CD8-positive, alpha-beta memory T cell (primary cell): ENCODE measurements at places on chromosomes 13 and 19.

- no peak for DNase-seq
Observed at GRCh38 chr13:62598708-62599107, 1183.1 kb upstream of the PCDH20 start.

- no peak for DNase-seq
Observed at GRCh38 chr13:44352671-44353070, 21.0 kb upstream of the SERP2 start.

- DNase-seq: no peak
Observed at GRCh38 chr13:103948426-103948825, 882.2 kb upstream of the SLC10A2 start.

GRCh38 chr19:45995715-45996385 lies 583 bp downstream of the CCDC61 start:
- DNase-seq: no peak

DNA sequence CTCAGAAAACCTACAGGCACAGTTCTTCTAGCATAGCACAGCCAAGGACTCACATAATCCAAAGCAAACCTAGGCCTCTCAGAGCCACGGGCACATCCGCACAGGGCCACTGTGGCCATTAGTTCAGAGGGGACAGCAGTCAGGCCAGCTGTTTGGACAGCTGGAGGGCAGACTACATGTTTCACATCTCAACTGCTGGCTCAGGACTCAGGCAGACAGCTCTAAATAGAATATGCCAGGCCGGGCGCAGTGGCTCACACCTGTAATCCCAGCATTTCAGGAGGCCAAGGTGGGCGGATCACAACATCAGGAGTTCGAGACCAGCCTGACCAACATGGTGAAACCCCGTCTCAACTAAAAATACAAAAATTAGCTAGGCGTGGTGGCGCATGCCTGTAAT lies 26.8 kb downstream of the SAFB2 start:
- no peak for DNase-seq

- no peak for DNase-seq
Observed at GRCh38 chr19:42563352-42564210, 31.1 kb downstream of the CEACAM8 start.

GRCh38 chr13:32191452-32191998 lies 123.6 kb downstream of the ZAR1L start:
- DNase-seq: no peak

DNA sequence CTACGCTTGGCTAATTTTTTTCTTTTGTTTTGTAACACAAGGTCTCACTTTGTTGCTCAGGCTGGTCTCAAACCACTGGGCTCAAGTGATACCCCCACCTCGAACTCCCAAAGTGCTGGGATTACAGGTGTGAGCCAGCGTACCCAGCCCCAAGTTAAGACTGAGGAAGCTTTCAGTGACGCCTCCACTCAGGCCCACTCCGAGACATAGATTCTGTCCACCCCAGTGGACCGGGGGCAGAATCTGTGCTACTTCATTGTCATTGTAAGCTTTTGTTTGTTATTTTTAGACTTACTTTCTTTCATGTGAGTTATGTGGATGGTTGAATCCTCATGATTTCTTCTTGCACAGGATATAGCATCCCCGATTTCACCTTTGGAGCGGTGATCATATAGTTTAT lies 156.9 kb upstream of the TSHZ3 start:
- DNase-seq: no peak

GRCh38 chr19:55209693-55210472 lies 582 bp upstream of the PTPRH start:
- DNase-seq: no peak

DNA sequence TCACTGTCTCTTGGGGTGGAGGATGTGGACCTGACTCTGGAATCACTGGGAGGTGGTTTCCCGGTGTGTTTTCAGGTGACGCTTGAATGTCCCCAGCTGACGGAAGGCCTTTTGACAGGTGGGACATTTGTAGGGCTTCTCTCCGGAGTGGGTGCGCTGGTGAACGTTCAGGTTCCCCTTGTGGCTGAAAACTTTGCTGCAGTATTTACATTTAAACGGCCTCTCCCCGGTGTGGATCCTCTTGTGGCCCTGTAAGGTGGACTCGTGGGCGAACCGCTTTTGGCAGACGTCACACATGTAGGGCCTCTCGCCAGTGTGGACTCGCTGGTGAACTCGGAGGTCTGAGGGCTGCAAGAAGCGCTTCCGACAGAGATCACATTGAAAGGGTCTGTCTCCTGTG lies 7.8 kb downstream of the ZSCAN5B start:
- no peak for DNase-seq

DNA sequence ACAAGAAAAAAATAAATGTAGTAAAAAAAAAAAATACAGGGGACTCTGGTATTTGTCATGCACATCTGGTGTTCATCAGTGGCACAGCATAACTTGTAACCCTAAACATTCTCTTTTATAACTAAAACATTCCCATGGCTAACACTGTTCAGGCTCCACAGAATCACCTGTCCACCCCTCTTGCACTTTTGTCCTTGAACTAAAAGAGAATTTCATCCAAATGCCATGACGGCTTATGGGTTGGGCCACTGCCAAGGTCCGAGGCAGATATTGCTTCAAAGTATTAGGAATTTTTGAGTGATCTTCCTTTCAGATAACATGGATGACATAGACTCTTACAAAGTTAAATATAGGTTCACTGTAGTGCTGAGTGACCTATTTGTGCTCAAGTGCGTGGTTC lies 25.7 kb upstream of the SERP2 start:
- DNase-seq: no peak

GRCh38 chr19:16381756-16382401 lies 57.3 kb downstream of the KLF2 start:
- no peak for DNase-seq

GRCh38 chr19:42086770-42087550 lies 11.0 kb downstream of the ZNF574 start:
- DNase-seq: no peak

DNA sequence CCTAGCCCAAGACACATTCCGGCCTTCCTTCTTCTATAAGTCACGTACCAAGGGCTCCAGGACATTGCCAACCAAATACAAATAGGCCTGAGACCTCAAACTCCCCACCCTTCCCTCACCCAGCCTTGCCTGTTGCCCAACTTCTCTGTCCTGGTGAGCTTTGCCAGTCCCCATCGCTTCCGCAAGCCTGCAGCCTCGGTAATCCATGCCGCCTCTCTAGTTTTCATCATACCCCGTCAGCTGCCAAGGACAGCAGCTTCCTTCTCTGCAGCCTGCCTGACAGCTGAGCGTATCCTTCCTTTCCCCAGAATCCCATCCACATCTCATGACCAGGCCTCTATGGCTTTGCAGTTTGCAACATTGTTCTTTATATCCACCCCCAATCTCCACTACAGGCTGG lies 36.6 kb upstream of the POMP start:
- no peak for DNase-seq

- DNase-seq: no peak
Observed at GRCh38 chr13:39835253-39835652, 179.8 kb downstream of the COG6 start.

- DNase-seq: no peak
Observed at GRCh38 chr13:37202264-37202663, 96.8 kb upstream of the CSNK1A1L start.

DNA sequence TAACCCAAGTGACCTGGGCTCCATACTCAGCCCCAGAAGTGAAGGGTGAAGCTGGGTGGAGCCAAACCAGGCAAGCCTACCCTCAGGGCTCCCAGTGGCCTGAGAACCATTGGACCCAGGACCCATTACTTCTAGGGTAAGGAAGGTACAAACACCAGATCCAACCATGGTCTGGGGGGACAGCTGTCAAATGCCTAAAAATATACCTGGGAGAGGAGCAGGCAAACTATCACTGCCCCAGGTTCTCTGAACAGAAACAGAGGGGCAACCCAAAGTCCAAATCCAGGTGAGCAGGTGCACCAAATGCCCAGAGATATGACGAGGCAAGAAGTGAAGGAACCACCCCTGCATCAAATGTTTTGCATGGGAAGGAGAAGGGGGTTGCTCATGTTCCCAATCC lies 6.1 kb upstream of the CEACAM7 start:
- no peak for DNase-seq

- no peak for DNase-seq
Observed at GRCh38 chr13:78197231-78197630, 278.6 kb upstream of the EDNRB start.

GRCh38 chr19:47063874-47064273 lies 15.4 kb upstream of the TMEM160 start:
- no peak for DNase-seq

DNA sequence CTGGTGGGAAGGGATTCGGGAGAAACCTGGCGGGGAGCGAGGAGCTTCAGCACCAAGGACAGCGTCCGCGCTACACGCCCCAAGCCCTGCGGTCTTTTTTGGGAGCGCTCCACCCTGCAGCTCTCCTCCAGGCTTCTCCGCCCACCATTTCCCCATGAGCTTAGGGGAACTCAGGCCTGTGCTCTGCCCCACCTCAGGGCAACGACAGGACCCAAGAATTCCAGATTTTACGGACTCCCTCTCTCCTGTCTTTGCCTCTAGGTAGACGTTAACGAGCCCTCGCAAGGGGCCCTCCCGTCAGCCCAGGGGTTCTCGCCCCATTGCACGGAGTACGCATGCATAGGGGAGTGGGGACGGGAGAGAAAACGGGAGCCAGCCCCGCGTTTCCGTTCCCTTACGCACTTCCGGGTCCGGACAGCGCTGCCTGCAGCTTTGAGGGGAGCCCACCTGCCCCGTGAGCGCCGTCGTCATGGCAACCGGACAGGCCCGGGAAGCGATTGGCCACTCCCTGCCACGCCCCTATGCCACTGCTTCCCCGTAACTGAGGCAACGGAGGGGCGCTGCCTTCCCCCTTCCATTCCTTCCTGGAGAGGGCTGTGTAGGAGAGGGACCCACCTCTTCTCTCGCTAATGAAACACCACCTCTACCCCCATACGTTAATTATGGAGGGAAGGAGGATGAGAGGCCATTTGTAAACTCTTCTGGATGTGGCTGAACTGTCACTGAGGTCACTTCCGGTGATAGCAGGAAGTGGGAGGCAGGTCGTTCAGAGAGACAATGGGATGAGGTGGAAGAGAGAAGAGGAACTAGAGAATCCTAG lies 20.8 kb downstream of the NOVA2 start:
- peak; percentile 31 for DNase-seq

DNA sequence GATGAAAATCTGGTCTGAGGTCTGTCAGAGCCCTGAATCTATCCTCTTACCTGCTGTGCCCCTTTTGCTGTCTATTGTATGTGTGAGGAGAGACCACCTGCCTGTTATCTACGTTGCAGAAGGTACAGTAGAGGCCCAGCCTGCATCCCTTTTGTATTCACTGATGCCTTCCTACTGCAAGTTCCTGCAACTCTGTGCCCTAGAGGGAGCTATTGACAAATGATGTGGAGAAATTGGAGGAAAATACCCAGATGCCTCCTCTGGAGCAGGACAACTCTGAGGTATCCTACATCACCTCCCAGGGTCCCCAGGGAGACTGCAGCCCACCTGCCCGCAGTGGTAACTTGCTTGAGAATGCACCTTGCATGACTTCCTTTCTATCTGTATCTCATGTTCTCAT lies 33.7 kb downstream of the SIAH3 start:
- DNase-seq: no peak

DNA sequence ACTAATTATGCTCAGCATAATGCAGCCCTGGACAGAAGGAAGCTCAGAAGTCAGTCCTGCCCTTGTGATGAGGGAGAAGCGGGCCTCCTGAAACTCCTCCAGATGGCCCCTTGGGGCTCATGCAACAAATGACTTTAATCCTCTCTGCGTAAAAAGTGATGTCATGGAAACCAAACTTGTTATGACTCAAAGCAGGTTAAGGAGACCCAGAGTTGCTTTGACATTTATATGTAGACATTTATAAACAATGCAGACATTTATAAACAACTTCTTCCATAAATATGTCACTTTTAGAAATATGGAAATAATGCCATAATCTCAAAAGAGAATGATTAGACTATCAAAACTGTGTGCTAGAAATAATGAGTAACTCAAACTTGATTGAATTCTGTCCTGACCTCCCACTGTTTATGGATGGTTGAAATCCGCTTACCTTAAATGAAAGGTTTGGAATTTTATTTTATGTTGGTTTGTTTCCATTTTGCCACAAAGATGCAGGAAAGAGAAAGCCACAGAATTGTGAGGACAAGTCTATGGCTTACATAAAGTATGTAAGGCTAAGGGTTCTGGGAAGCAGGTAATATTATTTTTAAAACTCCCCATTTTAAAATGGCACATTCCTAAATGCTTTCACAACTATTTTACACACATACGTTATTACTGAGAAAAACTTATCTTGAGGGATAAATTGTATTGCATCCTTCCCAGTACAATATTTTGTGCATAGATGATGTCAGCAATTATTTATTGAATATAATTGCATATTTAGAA lies 73.7 kb downstream of the CYSLTR2 start:
- no peak for DNase-seq

DNA sequence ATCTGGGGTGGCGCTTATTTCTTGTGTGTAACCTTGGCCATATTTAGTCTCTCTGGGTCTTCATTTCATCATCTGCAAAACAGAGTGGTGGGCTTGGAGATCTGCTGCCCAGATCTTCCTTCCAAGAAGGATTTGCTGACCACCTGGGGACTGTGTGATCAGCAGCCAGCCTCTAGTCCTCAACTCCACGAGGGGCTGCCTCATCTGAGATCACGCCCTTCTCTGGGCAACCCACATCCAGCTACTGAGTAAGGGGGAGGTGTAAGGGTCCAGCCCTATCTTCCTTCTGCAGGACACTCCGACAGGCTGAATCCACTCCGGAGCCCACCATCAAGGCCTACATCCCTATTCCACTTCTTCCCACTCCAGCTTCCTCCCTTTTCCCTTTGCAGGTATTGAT lies 57.9 kb downstream of the CHST8 start:
- DNase-seq: no peak

GRCh38 chr19:38671654-38672053 lies 24.2 kb downstream of the ACTN4 start:
- DNase-seq: no peak

GRCh38 chr13:41411060-41411459 lies 46.3 kb upstream of the RGCC start:
- no peak for DNase-seq

- no peak for DNase-seq
Observed at GRCh38 chr13:25932365-25932764, 119.5 kb downstream of the SHISA2 start.

GRCh38 chr13:75636436-75637180 lies 478 bp downstream of the LMO7 start:
- DNase-seq: peak; percentile 57

- no peak for DNase-seq
Observed at GRCh38 chr13:97849305-97849704, 104.2 kb upstream of the IPO5 start.

GRCh38 chr13:86563308-86563707 lies 764.1 kb upstream of the SLITRK6 start:
- no peak for DNase-seq

- DNase-seq: peak; percentile 68
Observed at GRCh38 chr19:38949580-38950367, 19.0 kb downstream of the MRPS12 start.

DNA sequence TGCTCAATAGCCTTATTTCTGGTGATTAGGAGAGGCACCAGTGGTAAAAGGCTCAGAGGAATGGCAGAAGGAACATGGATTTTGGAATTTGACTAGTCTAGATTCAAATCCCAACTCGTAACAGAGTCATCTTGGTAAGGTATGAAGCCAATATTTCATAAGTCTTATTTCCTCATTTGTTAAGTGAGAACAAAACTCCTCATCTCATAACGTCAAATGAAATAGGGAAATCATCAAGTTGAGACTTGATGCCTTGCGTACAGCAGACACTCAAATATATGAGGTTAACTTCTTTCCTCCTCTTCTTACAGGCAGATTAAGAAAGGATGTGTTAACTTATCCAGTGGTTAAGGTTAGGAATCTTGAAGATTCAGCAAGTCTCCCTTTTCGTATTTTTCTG lies 189.2 kb downstream of the DLEU7 start:
- DNase-seq: no peak
